ENCODE measurements at places on chromosomes 16 and 17.

DNA sequence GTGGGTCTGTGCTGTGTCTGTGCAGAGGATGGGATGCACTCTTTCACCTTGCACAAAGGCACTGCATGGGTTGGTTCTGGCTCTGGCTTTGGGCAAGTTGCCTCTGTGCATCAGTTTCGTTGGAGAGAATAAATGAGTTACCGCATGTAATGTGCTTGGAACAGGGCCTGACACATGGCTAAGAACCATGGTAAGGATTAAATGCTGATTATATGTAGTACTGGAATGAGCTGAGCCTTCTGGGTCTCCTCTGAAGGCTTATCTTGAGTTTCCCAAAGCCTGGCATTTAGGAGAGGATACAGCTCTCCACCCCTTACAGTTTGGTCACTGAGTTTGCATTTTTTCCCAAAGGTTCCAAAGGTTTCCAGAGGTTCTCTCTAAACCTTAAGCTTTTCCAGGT is 69.1 kb downstream of the KSR1 start:
- no peak for DNase-seq

GRCh38 chr17:67633751-67634211 is 84.0 kb upstream of the NOL11 start:
- DNase-seq: no peak

DNA sequence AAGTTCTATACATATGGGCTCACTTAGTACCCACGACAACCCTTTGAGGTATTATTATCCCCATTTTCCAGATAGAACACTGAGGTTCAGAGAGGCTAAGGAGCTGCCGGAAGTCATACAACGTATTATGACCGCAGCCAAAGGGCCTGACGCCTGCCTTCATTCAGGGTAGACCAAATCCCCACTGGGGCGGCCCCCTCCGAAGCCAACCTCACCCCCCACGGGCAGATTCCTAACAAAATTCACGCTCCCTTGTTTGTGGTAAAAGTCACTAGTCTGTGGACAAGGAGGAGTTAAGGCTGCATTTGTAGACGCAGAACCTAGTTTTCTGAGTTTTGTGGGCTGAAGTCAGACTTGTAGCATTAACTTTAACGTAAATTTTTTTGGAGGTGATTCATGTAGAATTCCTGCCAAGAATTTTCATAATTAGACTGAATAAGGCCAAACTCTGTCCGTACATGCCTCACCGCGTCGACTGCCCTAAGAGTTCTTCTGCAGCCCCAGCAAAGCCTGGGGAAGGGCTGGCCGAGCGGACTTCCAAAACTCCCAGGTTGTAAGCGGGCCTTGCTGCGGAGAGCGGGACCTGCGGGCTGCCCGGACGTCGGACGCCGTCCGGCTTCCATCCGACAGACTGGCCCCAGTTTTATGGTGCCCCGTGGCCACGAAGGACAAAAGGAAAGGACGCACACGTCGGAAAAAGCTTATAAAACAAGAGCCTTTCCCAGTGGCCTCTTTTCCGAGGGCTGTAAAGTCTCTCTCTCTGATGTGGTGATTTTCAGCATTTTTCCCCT is 75.7 kb downstream of the NXN start:
- DNase-seq: no peak

DNA sequence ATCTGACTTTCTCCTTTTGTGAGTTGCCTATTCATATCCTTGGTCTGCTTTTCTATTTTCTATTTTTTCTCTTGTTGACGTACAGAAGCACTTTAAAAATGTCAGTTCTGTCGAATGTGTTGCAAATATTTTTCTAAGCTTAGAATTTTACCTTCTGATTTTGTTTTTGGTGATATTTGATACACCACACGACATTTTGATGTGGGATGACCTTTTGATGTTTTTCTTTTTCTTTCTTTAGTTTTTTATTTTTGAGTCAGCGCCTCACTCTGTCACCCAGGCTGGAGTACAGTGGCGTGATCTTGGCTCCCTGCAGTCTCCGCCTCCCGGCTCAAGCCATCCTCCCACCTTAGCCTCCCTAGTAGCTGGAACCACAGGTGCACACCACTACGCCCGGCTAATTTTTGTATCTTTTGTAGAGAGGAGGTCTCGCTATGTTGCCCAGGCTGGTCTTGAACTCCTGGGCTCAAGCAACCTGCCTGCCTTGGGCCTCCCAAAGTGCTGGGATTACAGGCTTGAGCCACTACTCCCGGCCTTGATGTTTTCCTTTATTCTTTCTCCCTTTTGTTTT is 39.6 kb downstream of the WSB1 start:
- no peak for DNase-seq

DNA sequence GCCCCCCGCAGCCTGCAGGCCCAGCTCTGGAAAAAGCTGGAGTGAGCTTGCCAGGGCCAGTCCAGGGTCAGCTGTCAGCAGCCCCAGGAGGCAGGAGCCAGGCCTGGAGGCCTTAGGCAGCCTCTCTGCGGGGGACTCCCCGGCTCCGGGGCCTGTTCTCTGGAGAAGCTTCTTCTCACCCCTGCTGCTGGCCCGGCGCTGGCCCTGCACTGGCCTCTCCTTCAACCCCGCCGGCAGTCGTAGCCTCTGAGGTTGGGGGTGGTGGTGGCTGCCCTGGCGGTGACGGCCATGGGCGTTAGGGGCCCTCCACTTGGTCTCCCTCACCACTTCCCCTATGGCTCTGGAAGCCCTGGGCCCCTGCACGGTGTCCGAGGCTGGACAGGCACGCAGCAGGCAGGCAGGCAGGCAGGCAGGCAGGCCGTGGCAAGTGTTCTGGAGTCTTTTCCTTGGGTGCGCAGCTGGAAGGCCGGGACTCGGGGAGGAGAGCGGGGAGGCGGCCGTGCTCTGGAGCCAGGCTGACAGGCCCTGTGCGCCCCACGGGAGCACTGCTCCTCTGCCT is 2.1 kb downstream of the FOXF1 start:
- DNase-seq: no peak

- DNase-seq: no peak
These were observed 52.3 kb downstream of the RPGRIP1L start for GRCh38 chr16:53651357-53651756.

DNA sequence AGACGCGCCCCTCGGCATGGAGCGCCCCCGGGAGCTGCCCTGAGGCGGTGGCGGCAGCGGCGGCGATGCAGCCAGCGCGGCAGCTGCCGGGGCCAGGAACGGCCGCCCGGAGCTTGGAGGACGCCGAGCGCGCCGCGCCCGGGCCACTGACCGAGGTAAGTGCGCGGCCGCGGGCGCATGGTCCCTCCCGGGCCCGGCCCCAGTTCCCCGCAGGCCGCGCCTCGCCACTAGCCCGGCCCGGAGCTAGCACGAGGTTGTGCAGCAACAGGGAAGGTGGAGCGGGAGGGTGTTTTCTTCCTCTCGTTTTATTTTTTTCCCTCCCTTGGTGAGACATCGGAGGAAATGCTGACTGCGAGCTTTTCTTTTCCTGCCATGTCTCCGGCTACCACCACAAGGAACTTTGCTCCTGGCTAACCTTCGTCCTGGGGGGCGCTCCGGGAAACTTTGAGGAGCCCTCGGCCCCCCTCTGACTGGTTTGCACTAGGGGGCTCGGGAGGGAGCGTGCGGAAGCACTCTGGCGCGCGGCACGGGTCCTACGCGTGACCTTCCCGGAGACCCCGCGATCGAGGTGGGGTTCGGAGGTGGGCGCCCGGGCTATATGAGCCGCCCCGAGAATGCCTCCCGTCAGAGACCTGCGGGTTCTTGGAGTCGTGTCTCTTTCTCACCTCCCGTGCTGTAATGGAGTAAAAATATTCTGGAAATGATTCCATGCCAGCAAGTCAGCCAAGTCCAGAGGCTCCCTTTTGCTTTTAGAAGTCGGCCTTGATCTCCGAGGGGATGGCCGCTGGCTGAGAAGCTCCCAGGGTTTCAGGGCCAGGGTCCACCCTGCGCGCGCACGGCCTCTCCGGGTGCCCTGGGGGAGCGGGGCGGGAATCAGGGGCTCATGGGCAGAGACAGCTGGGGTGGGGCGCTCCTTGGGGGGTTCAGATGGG is 868 bp downstream of the KCNJ12 start:
- no peak for DNase-seq

DNA sequence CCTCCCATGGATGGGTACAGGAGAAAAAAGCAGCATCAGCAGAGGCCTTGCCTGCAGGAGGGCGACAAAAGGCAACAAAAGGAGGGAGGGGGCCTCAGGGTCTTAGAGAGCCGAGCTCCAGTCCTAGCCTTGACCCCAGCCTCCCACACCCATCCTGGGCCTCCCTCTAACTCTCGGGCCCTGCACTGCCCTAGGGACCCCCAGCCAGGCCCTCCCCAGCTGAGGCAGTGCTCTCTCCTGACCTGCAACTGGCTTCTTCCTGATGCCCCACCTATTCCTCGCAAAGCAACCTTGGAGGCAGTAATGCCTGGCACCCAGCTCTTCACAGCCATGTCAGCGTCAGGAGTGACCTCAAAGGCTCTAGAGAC is 15.2 kb upstream of the SRRM2 start:
- no peak for DNase-seq

DNA sequence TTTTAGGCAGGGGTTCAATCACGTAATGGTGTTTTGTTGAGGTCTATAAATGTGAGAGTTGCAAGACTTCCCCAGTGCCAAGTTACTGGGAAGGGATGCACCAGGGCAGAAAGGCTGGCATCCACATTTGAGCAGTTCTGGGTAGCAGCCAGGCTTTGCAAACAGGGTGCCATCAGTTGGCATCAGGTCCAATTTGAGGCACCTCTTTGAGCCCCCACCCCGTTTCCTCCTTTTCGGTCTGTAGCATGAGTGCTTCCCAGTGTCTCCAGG is 142.6 kb upstream of the CACNG5 start:
- DNase-seq: no peak

DNA sequence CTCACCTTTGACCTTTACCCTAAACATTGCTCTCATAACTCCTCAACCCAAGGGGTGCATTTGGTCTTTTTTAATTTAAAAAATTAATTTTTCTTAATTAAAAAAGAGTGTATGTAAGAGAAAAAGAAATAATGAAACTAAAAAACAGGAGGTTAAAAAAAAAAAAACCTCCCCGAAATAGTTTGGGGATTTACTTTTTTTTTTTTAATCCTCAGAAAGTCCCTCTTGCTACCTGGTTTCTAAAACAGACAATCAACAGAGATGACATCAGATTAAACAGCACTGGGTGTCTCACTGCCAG is 301.3 kb downstream of the SOX9 start:
- DNase-seq: no peak

DNA sequence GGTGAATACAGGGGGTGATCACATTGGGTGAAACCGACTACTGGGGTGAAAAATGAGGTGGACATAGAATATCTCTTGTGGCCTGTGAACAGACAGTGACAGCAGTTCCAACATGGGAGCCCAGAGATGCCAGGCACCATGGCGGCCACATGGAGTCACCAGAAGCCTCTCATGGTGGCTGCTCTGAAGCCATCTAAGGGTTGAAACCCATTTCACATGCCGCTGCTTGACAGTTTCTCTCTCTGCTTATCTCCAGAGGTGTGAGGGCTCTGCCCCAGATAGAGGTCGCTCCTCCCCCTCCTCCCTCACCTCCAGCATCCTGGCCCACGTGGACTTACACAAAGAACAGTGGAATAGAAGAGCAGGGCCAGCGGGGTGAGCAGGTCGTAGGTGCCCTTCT is 37.9 kb upstream of the PIK3R6 start:
- no peak for DNase-seq

DNA sequence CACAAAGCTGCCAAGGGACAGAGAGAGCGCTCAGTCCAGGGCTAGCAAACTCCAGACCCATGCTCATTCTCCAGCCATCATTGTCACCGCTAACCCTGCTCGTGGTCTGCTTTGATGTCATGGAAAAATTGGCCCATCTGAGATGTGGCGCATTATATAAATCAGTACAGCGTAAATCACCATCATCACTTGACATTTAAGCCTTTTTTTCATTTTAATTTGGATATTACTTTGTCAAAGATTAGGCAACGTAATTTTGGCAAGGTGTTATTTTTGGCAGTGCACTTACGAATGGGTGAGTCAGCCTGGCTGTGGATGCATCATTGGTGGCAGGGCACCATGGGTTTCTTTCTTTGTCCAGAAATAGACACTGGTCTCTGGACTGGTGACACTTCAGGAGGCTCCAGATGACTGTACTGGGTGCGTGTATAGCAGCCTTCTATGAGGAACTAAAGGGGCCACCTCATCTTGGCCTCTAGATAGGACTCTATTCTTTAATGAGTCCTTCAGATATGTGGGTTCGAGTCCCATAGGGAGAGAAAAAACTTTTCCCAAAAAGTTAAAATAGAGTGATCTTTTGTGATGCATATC is 166.3 kb downstream of the MSI2 start:
- DNase-seq: no peak

DNA sequence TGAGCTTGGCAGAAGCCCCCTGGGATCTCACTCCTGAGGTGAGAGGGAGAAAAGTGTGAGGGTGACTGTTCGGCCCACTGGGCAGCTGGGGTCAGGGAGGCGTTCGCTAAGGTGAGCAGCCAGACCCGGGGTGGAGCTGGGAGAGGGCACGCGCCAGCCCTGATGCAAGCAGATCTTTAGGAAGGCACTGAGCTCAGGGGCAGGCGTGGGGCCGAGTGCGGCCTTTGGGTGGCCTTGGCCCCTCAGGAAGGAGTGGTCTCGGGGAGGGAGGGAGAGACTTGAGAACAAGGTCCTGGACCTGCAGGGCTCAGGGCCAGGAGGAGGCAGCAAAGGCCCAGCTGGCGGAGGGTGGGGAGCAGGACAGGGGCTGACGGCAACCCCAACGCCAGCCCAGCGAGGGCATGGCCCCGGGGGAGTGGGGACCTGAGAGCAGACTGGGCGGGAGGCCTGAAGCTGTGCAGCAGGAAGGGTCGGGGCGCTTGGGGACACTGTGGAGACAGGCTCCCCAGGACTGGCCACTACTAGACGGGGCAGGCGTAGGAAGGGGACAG is 14.5 kb upstream of the WDR45B start:
- no peak for DNase-seq

- DNase-seq: no peak
These were observed 5.0 kb downstream of the THOC6 start for GRCh38 chr16:3028716-3029319.

- no peak for DNase-seq
These were observed 7.6 kb downstream of the EME1 start for GRCh38 chr17:50380369-50381259.

GRCh38 chr17:9200699-9201359 is 179.5 kb downstream of the NTN1 start:
- DNase-seq: no peak

DNA sequence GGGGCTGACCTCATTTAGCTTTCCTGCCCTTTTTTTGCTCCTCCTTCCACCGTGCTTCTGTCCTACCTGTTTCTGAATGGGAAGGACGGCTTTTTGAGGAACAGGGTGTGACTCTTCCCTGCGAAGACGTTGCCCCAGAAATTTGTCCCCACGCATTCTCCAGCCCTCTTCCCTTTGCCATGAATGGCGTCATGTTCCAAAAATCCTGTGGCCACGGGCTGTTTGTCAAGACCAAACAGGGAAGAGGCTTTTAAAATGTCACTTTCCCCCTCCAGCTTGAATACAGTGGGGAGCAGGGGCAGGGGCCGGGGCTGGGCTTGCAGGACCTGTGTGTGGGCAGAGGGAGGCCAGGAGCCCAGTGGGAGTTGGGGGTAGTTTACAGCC is 13.9 kb downstream of the MPRIP start:
- no peak for DNase-seq

GRCh38 chr17:12977008-12977751 is 40.6 kb downstream of the ELAC2 start:
- no peak for DNase-seq

All from stimulated activated naive CD4-positive, alpha-beta T cell treated with Interleukin-2 at 50 U/mL for 16 hours (primary cell).